ENCODE measurements at places on chromosomes 5 and 9.

- DNase-seq, result no peak
These were observed 40.0 kb downstream of the EXOC3 start for GRCh38 chr5:483011-483410.

GRCh38 chr5:170301149-170301548 is 3.6 kb upstream of the LCP2 start:
- no peak for DNase-seq

DNA sequence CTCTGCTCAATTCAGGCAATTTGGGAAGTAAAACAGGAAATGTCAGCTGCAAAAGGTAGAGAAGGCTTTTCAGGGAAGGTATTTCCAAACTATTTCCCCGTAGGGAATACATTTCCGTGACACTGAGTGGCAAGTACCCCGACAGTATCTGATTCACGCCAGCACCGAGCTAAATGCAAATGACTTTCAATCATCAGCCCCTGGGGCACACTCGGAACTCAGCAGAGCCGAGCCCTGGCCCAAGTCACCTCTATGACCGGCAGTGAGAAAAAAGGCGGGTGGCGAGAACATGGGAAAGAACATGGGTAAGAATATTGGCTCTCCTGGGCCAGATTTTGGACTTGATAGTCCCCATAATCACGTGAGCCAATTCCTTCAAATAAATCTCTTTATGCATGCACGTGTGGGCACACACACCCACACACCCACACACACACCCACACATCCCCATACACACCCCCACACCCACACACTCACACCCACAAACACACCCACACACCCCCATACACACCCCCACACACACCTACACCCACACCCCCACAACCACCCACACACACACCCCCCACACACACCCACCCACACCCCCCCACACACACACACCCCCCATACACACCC is 43.0 kb downstream of the COL23A1 start:
- no peak for DNase-seq

- DNase-seq, result peak; percentile 58
These were observed 752 bp upstream of the ANKH start for GRCh38 chr5:14872070-14872989.

- DNase-seq, result no peak
These were observed 20.3 kb upstream of the PCDH1 start for GRCh38 chr5:141898448-141899049.

GRCh38 chr5:78286290-78286689 is 8.2 kb downstream of the AP3B1 start:
- DNase-seq, result no peak

GRCh38 chr5:33530183-33531036 is 89.6 kb downstream of the TARS1 start:
- DNase-seq, result peak; percentile 18

- DNase-seq, result no peak
These were observed 22.3 kb downstream of the TTC33 start for GRCh38 chr5:40733434-40733833.

All from neural progenitor cell (in vitro differentiated cells).